ENCODE measurements at places on chromosomes 16 and 17. TPM values are rescaled to one million over a fixed set of nuclear protein-coding genes. Genes with fewer than 3 reads are reported as not detected.

The NFATC3 gene
- total RNA-seq = 14.4 TPM

The OR1A1 gene
- total RNA-seq = not detected

The OR4D1 gene
- 0.03 TPM for total RNA-seq

The KRT28 gene
- not detected for total RNA-seq

The TAC4 gene
- not detected for total RNA-seq

The SNX20 gene
- not detected for total RNA-seq

The AANAT gene
- 0.29 TPM for total RNA-seq

The SLC35G3 gene
- not detected for total RNA-seq

The MSLN gene
- 1.4 TPM for total RNA-seq

The ENO3 gene
- 50.5 TPM for total RNA-seq

The CWC25 gene
- 20.2 TPM for total RNA-seq

The BCAS3 gene
- 7.7 TPM for total RNA-seq

The SLC6A2 gene
- 0.05 TPM for total RNA-seq

The IGSF6 gene
- total RNA-seq = not detected

The SGSH gene
- total RNA-seq = 27.4 TPM

The AGRP gene
- total RNA-seq = not detected

The CCL1 gene
- not detected for total RNA-seq

The P3H4 gene
- 39.0 TPM for total RNA-seq

The RNPS1 gene
- 260 TPM for total RNA-seq

The UNC13D gene
- total RNA-seq = 4.2 TPM

The MLST8 gene
- 59.3 TPM for total RNA-seq

The LITAF gene
- 199 TPM for total RNA-seq

The SEZ6 gene
- total RNA-seq = 0.18 TPM

The GP1BA gene
- total RNA-seq = not detected

The NUBP2 gene
- 82.4 TPM for total RNA-seq

The GFAP gene
- total RNA-seq = 1.0 TPM

The PRSS53 gene
- 0.78 TPM for total RNA-seq

The KCNJ18 gene
- total RNA-seq = not detected

The CDK12 gene
- 34.5 TPM for total RNA-seq

The CANT1 gene
- total RNA-seq = 88.3 TPM

The CXCL16 gene
- total RNA-seq = 20.2 TPM

The DNAJA2 gene
- total RNA-seq = 77.0 TPM

The HBQ1 gene
- total RNA-seq = 6.6 TPM

The USP31 gene
- total RNA-seq = 10.9 TPM

The CYBA gene
- 294 TPM for total RNA-seq

The ANKRD40CL gene
- not detected for total RNA-seq

The SLC39A11 gene
- total RNA-seq = 14.5 TPM

The SDK2 gene
- 0.32 TPM for total RNA-seq

The PRR15L gene
- total RNA-seq = 0.19 TPM

The BEAN1 gene
- 2.5 TPM for total RNA-seq

The PRDM7 gene
- not detected for total RNA-seq

The CD19 gene
- not detected for total RNA-seq

The MOSMO gene
- 9.3 TPM for total RNA-seq

The CD300H gene
- total RNA-seq = 0.45 TPM

The MMP2 gene
- 13.0 TPM for total RNA-seq

Measured in A549 treated with CpdA at 1 μM for 4 hours (cell line).